Stimulated activated CD4-positive, alpha-beta T cell treated with anti-CD3 and anti-CD28 coated beads, Interleukin-2, amount 100 ng/mL, for 4 hours (primary cell): ENCODE measurements at places on chromosomes 7 and 10.
A peak's percentile ranks its signal among the peaks of the same experiment; 100 is the strongest.

- DNase-seq: no peak
Measured at GRCh38 chr7:102891693-102892261, 21.0 kb upstream of the LRRC17 start.

- no peak for DNase-seq
Measured at GRCh38 chr7:85322252-85322651, 135.4 kb upstream of the SEMA3D start.

DNA sequence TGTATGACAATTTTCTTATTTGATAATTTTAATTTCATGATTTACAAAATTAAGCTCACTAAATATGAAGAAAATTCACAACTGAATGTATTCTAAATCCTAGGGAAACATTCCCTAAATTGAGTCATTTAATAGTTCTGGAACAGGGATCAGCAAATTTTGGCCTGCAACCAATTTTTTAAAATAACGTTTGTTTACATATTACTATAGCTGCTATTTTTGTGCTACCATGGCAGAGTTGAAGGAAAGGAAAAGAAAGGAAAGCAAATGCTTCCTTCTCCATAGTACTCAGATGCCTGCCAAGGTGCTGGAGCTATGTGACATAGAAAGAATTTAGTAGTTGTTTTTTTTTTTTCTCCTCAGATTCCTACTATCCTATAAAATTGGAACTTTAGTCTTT is 1307.7 kb upstream of the LRRTM3 start:
- no peak for DNase-seq

DNA sequence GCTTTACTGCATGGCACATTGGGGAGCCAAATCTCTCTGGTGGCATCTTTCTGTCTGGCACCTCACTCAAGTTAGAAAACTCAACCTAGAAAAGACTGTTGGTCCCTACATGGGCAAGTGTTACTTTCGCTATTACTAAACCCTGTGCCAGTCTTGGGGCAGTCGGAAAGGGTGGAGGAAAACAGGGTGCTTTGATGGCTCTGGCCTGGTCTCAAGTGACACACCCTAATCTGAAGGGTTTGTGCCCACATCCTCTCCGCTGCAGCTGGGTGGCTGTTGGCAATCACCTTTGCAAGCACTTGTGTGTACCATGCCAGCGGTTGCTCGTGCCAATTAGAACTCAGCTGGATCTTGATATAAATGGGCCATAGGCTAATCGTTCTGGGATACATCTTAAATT is 159.8 kb upstream of the ITGB1 start:
- DNase-seq: peak; percentile 22

- DNase-seq: no peak
Measured at GRCh38 chr10:128609460-128609859, 483.2 kb upstream of the MKI67 start.

DNA sequence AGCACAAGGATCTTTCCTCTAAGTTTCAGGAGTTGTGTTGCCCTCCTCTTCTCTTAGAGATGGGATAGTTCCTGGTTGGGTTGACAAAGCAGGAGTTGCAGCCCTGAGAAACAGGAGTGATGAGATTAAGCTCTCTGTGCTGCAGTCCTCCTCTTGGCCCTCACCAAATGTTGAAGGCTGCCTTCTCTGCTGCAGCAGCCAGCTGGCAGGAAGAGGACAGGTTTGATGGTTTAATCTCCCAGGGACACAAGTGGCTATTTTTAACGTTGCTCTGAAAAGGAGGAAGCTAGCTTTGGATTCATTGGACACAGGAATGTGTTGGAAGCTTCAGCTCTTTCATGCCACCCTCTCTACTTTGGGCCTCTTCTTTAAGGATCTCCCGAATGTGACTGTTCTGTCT is 9.4 kb downstream of the STRIP2 start:
- no peak for DNase-seq

DNA sequence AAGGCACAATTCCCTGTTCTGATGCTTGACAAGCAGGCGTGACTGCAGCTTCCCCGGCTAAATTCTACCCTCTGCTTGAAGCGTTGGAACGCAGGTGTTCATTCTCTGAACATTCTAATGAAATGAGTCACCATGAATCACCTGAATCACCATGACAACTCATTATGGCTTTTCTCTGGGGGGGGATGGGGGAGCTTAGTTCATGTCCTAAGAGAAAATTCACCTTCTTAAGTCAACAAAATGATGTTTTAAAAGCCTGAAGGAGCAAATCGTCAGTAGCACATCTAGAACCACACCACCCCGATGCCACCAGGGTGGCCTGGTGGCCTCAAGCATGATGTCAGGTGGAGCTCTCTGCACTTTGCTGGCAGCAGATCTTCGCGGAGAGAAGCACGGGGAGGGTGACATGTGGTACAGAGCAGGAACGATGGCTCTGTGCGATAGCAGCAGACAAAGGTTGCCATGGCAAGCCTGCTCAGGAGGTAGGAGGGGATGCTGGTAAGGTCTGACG is 33.7 kb downstream of the DDC start:
- peak; percentile 12 for DNase-seq

- DNase-seq: no peak
Measured at GRCh38 chr10:69056129-69056528, 31.8 kb upstream of the SRGN start.

DNA sequence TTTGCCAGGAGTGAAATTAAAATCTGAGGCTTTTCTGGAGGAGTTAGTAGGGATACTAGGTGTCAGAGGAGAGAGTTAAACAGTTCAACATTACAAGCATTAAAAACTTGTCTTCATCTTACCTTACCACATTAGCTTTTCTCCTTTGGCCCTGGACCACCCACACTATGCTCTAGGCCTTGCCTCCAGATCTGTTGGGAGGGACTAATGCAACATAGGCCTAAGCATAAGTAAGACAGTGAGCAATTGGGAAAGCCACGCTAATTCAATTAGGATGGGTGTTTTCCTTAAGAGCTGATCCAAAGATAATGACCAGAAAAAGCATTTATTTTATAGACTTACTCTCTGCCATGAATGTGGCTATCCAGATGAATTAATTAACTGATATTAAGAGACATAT is 158.9 kb downstream of the ELMO1 start:
- no peak for DNase-seq

- no peak for DNase-seq
Measured at GRCh38 chr10:84337199-84337598, 8.8 kb downstream of the CCSER2 start.

DNA sequence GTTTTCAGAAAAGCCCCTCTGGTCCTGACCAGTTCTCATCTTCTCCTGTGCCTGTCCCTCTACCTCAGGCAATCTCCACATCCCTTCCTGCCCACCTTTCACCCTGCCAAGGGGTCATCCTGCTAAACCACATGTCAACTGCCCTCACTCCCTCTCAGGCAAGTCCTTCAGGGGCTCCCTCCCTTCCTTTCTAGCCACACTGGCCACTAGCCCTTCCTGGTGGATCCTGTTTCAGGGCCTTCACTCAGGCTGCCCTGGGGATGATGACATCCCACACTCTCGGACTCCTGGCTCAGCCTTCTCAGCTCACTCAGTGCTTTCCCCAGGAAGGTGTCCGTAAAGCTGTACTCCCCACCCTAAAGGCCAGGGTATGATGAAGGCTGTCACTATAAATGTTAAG is 13.4 kb downstream of the STEAP1B start:
- no peak for DNase-seq

DNA sequence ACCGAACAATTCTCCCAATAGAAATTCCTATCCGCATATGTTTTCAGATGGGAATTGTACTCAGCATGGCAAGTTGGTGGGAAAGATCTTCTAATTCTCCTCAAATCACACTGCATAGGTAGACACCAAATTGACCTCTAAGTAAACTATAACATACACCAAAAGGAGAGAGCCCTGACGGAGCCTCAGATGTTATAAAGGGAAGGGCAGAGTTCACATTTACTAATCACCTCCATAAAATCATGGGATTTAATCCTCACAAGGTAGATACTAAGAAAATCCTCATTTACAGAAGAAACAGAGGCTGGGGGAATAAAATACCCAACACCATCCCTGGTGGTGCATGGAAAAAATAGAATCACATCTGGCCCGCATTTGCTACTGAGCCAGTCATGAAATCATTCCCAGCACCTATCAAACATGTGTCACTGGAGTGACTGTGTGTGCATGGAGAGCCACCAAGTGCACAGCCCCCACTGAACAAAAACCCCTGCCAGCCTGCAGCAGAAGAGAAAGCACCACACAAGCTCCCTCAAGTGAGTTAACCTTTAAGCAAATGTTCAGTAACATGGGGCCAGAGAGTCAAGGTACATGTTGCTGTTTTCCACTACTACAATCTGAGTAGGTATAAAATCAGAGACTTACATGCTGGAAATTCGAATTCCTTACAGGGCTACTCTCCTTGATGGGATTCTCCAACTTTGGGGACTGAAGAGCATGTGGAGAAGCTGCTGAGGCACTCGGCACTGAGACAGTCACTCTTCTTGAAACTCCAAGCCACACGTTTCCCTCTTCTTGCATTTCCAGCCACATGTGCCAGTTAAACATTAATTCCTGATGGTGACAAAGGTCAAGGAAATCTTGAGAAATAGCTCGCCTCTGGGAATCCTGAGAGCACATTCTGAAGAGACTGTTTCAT is at the start of gene DDC:
Gene DDC (minus strand): TSS at position 766 of the 919 bp plus-strand sequence. CDS start 21,320 bp downstream, outside the sequence.
- DNase-seq: no peak

DNA sequence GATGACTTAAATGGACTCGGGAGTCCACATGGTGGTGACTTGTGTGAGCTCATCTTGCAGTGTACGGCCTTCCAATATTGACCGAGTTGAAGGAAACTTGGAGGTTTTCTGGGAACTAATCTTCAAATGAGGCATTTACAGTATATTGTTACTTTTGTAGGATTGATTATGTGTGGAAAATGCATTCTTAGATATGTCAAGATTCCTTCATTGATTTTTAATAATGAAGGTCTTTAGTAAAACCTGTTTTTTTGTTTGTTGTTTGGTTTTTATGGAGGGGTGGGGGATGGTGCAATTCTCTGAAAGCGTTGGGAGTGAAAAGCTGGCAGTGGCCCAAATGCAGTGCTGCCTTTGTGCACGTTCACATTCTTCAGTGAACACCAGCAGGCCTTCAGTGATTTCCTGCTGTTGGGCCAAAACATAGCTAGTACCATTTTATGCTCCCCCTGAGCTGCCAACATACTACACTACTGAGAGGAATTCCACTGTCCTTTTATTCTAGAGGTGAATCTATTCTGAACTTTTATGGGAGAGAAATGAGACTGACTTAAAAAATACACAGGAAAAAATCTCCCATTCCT is 50.4 kb downstream of the CCNY start:
- DNase-seq: no peak

DNA sequence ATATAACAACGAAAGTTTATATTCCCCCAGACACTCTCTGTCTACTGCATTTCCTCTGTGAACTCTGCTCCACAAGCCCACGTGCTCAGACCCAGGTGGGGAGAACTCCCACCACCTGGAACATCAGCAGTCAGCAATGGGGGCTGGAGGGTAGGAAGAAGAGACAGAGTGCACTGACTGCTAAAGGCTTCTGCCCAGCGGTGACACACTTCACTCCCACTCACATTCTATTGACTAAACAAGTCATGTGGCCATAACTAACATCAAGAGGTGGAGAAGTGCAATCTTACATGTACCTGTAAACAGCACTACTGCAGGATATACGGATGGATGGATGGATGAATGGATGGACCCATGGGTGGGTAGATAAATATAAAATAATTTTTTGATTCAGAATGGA is 122.2 kb downstream of the MPP7 start:
- peak; percentile 23 for DNase-seq

- no peak for DNase-seq
Measured at GRCh38 chr7:116544487-116544886, 19.7 kb downstream of the CAV1 start.

- DNase-seq: no peak
Measured at GRCh38 chr7:90594751-90595317, 1.3 kb upstream of the CDK14 start.

DNA sequence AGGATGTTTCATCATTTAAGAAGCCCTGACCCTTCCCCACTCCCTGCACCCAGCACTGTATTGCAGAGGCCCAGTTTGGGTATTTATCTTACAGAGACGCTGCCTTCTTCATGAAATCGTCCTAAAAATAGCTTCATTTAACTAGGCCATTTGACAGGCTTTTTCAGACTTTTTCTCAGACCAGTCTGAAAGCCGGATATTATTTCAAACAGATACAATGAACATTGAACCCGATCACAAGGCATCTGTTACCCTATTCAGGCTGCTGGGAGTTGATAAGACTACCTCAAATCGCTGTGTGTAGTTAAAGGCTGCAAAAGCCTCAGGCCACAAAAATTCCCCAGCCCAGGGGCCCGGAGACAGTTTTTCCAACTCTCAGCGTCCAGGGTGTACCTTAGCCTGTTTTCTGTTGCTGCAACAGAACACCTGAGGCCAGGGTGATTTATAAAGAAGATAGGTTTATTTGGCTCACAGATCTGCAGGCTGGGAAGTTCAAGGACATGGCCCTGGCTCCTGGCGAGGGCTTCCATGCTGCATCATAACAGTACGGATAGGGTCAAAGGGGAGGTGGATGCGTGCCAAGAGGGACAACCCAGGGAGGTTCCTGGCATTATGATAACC is 130.7 kb upstream of the SH2B2 start:
- DNase-seq: no peak

DNA sequence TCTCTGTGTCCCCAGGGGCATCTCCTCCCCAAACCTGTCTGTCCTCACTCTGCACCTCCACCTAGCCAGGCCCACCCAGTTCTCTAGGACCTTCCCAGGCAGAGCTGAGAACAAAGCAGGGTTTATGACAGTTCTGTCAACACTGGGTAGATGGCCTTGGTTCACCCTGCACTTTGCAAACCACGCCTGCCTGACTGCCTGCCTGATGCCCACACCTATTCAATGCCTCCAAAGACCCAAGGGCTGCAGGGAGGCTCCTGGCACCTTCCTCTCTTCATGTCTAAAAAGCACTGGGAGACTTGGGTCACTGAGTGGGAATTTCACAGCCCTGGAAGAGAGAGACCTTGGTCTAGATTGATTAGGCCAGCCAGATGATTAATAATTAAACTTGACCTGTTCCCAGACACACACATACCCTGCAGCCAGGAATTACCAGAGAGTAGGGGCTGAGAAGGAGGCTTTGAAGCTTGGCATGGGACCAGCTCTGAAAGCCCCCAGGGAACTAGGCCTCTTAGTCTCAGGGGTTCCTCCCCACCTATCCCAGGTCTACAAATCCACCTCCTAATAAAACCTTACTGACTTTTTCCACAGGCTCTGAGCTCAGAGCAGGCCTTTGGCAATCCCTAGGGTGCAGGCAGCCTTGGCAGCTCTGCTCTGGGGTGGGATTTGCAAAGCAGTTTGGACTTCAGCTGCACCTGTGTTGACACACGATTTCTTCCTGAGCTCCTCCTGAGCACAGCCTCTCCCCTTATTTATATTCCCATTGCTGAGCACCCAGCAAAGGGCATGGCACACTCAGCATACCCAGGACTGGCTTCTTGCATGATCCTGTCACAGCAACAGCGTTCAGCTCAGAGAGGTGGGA is 25.7 kb upstream of the PDCD4 start:
- DNase-seq: no peak

DNA sequence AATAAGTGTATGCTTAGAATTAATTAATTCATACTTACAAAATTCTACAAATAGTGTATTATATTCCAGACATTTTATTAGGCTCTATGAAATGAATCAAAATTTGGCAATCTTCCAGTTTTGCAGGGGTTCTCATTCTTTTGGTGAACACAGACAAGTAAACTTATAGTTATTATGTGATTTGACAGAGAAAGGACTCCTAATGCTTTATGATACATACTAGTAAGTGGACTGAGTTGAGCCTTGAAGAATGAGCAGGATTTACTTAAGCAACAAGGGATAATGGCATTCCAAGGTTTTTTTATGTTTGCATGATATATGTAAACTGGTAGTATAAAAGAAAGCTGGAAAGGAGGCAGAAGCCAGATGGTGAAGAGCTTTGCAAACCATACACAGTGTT is 145.7 kb upstream of the FERD3L start:
- DNase-seq: no peak

GRCh38 chr7:39745320-39745719 is 121.9 kb downstream of the RALA start:
- DNase-seq: no peak
